Activated naive CD4-positive, alpha-beta T cell treated with anti-CD3 and anti-CD28 coated beads for 36 hours (primary cell): ENCODE measurements at places on chromosomes 5 and 9.

DNA sequence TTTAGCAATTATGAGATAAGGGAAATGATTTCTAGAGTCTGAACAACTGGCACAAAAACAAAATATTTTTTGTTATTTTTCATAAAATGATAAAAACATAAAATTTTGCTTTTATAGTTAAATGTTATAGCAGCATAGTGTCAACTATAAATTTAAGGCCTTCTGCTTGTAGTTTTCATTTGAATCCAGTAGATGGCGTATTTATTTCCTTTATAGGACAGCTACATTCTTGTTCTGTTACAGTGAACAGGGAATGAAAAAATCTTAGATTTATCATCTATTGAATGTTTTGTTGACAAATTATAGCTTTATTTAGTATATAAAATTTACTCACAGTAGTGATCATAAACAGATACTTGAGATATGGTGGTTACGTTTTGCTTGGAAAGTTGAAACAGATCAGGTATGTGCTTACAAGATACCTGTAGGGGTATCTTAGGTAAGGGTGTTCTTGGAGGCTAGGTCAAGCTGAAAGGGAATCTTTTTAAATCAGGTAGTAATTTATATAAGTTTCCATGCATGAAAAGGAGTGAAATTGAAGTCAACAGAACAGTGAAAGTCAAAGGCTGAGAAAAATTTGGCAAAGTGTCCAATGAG is 239.3 kb upstream of the GRIN3A start:
- no peak overlapping the region for H3K4me3 ChIP-seq
- H3K27me3 ChIP-seq: no peaks in the 10 kb centered on the region
- no peaks in the 10 kb centered on the region for H3K4me1 ChIP-seq
- no peak for DNase-seq
- no peak overlapping the region for H3K27ac ChIP-seq

GRCh38 chr9:8207596-8207995 is 408.0 kb upstream of the DMAC1 start:
- H3K36me3 ChIP-seq: no peaks in the 10 kb centered on the region
- no peak overlapping the region for H3K4me3 ChIP-seq
- no peak overlapping the region for H3K27ac ChIP-seq
- H3K27me3 ChIP-seq: no peaks in the 10 kb centered on the region
- peaks cover 6% of the 10 kb centered on the region for H3K4me1 ChIP-seq

- H3K4me3 ChIP-seq: no peak overlapping the region
- no peak overlapping the region for H3K27ac ChIP-seq
- no peaks in the 10 kb centered on the region for H3K4me1 ChIP-seq
These were observed 297.4 kb upstream of the TAS2R1 start for GRCh38 chr5:9927521-9927997.

DNA sequence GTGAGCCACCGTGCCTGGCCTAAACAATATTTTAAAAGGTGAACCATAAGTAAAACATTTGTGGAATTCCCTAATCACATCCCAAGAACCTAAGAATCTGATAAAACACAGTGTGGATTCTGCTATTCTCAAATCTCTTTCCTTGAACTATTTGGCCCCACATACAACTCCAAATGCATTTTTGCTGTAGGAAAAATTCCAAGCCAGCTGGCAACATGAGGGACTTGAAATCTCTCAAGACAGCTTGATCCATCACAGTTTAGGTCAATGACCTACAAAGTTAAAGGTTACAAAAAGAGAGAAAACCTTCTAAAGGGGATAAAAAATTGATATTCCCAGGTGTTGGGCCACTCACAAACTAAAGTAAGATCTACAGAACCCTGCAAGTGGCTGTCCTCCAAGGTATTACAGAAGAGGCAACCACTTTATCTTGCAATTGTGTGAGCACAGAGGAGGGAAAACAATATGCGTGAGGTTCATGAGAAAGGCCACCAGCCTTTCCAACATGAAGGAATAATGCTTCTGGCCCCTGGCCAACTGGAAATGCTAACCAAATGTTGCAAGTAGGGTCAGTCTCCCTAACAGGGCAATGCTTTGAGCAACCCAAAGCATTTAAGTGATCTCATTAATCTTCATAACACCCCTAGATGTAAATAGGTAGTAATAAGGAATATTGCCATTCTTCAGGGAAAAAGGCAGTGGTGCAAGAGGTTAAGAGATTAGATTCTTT is 221.4 kb downstream of the SEMA5A start:
- no peak overlapping the region for H3K4me3 ChIP-seq
- no peak for DNase-seq
- H3K36me3 ChIP-seq: no peaks in the 10 kb centered on the region
- H3K4me1 ChIP-seq: no peaks in the 10 kb centered on the region
- no peaks in the 10 kb centered on the region for H3K27me3 ChIP-seq
- H3K27ac ChIP-seq: no peak overlapping the region

DNA sequence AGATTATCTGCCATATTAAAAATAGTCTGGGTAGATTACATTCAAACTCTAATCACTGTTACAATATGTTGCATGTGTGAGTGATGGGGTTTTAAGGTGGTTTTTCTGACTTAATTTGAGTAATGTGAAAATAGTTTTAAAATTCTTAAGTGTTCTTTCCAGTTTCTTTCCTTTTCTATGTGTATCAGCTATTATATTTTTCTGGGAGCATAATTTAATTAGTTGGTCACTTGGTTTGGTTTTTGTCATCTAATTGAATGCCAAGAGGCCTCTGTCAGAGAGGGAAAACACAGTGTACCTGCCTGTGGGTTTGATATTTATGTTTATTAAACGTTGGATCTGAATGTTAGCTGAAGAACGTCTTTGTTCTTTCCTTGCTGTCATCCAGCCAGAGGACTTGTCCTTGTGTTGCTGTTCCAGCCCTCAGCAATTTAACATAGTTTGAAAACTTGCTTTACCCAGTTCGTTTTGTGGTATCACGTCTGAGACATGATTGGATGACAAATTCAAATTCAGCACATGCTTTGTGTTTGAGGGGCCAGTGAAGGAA is 19.5 kb downstream of the OTULIN start:
- no peaks in the 10 kb centered on the region for H3K27me3 ChIP-seq
- DNase-seq: no peak
- H3K36me3 ChIP-seq: peaks cover 46% of the 10 kb centered on the region
- peaks cover 17% of the 10 kb centered on the region for H3K4me1 ChIP-seq
- no peak overlapping the region for H3K4me3 ChIP-seq
- no peak overlapping the region for H3K27ac ChIP-seq

GRCh38 chr9:134575103-134575900 is 66.3 kb upstream of the COL5A1 start:
- H3K27ac ChIP-seq: no peak overlapping the region
- no peaks in the 10 kb centered on the region for H3K36me3 ChIP-seq
- H3K27me3 ChIP-seq: peaks cover 21% of the 10 kb centered on the region
- no peak for DNase-seq
- H3K4me1 ChIP-seq: no peaks in the 10 kb centered on the region

DNA sequence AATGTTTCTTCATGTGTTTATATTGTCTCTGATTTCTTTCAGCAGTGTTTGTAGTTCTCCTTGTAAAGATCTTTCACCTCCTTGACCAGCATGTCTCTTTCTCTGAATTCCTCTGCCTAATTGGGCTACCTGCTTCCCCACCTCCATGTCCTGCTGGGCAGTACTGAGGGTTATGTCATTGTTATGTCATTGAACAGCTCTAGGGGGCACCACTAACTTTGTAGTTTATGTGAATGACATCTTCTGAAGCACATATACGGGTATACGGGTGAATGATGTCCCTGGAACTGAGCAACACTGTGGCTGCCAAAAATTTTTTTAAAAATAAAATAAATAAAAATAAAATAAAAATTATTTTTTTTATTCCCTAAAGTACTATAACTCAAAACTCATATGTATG is 16.9 kb upstream of the SNCAIP start:
- no peaks in the 10 kb centered on the region for H3K36me3 ChIP-seq
- no peak overlapping the region for H3K27ac ChIP-seq
- DNase-seq: no peak
- peaks cover 2% of the 10 kb centered on the region for H3K27me3 ChIP-seq

DNA sequence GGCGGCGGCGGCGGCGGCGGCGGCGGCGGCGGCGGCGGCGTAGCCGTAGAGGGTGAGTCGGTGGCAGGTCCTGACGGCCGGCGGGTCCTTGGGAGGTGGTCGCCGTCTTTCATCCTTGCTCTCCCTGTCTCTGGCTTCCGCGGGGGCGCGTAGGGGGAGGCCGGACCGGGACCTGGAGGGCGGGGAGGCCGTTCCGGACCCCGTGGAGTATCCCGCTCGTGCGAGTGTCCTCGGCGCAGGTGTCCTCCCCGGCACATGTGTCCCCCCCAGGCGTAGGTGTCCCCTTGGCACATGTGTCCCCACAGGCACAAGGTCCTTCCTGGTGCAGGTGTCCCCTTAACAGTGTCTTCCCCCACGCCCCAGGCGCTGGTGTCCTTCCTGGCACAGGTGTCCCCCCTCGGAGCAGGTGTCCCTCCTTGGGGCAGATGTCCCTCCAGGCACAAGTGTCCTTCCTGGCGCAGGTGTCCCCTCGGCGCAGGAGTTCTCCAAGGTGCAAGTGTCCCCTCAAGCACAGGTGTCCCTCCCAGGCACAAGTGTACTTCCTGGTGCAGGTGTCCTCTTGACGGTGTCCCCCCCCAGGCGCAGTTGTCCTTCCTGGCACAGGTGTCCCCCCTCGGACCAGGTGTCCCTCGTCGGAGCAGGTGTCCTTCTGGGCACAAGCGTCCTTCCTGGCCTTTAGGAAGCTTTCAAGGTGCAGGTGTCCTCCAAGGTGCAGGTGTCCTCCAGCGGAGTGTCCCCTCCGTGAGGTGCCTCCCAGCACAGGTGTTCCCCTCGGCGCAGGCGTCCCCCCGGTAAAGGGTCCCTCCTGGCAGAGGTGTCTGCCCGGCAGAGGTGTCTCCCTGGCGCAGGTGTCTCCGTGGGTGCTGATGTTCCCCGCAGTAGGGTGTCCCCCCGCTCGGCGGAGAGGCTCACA is 519 bp downstream of the EXOC3 start:
- peak overlapping the region; percentile 51 for H3K27ac ChIP-seq
- no peaks in the 10 kb centered on the region for H3K27me3 ChIP-seq
- H3K4me1 ChIP-seq: peaks cover 31% of the 10 kb centered on the region
- peaks cover 19% of the 10 kb centered on the region for H3K36me3 ChIP-seq
- peak; percentile 36 for DNase-seq
- peak overlapping the region; percentile 95 for H3K4me3 ChIP-seq

GRCh38 chr9:97629156-97629555 is 4.0 kb downstream of the TSTD2 start:
- H3K4me3 ChIP-seq: no peak overlapping the region
- no peak for DNase-seq
- no peak overlapping the region for H3K27ac ChIP-seq
- peaks cover 27% of the 10 kb centered on the region for H3K4me1 ChIP-seq
- peaks cover 11% of the 10 kb centered on the region for H3K36me3 ChIP-seq

- H3K36me3 ChIP-seq: no peaks in the 10 kb centered on the region
- no peak overlapping the region for H3K27ac ChIP-seq
- no peak overlapping the region for H3K4me3 ChIP-seq
- H3K27me3 ChIP-seq: peaks cover 2% of the 10 kb centered on the region
- H3K4me1 ChIP-seq: no peaks in the 10 kb centered on the region
These were observed 92.6 kb downstream of the DPYSL3 start for GRCh38 chr5:147417135-147417813.

DNA sequence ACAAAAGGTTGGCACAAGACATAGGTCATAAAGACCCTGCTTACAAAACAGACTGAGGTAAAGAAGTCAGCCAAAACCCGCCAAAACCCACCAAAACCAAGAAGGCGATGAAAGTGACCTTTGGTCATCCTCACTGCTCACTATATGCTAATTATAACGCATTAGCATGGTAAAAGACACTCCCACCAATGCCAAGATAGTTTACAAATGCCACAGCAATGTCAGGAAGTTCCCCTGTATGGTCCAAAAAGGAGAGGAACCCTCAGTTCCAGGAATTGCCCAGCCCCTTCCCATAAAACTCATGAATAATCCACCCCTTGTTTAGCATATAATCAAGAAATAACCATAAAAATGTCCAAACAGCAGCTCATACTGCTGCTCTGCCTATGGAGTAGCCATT is 27.7 kb downstream of the MLLT3 start:
- no peak for DNase-seq
- no peak overlapping the region for H3K27ac ChIP-seq
- H3K4me3 ChIP-seq: no peak overlapping the region
- H3K36me3 ChIP-seq: peaks cover 9% of the 10 kb centered on the region
- no peaks in the 10 kb centered on the region for H3K27me3 ChIP-seq
- H3K4me1 ChIP-seq: peaks cover 55% of the 10 kb centered on the region

DNA sequence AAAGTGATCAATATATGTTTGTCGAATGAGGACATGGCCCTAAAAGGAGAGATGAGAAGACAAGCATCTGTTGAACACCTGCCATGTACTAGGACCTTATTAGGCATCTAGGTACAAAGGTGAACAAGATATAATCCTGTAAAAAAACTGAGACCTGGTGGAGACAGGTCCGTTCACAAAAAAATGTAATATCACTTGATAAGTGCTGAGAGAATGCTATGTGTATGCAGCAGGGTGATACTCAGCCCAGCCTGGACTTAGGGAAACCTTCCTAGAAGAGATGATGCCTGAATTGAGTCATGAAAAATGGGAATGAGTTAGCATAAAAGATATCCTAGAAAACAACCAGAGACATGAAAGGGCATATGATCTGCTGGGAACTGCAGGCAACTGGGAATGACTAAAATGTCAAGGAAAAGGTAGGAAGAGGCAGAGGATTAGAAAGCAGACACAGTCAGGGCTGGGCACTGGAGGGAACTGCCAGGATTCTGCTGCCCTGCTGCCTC is 108.5 kb downstream of the ADRB2 start:
- H3K4me3 ChIP-seq: no peak overlapping the region
- H3K27me3 ChIP-seq: peaks cover 4% of the 10 kb centered on the region
- H3K27ac ChIP-seq: no peak overlapping the region
- DNase-seq: no peak
- no peaks in the 10 kb centered on the region for H3K4me1 ChIP-seq

GRCh38 chr5:73827106-73827450 is 201.1 kb downstream of the ARHGEF28 start:
- peaks cover 2% of the 10 kb centered on the region for H3K27me3 ChIP-seq
- DNase-seq: no peak
- H3K4me1 ChIP-seq: no peaks in the 10 kb centered on the region
- H3K36me3 ChIP-seq: no peaks in the 10 kb centered on the region
- H3K4me3 ChIP-seq: no peak overlapping the region

DNA sequence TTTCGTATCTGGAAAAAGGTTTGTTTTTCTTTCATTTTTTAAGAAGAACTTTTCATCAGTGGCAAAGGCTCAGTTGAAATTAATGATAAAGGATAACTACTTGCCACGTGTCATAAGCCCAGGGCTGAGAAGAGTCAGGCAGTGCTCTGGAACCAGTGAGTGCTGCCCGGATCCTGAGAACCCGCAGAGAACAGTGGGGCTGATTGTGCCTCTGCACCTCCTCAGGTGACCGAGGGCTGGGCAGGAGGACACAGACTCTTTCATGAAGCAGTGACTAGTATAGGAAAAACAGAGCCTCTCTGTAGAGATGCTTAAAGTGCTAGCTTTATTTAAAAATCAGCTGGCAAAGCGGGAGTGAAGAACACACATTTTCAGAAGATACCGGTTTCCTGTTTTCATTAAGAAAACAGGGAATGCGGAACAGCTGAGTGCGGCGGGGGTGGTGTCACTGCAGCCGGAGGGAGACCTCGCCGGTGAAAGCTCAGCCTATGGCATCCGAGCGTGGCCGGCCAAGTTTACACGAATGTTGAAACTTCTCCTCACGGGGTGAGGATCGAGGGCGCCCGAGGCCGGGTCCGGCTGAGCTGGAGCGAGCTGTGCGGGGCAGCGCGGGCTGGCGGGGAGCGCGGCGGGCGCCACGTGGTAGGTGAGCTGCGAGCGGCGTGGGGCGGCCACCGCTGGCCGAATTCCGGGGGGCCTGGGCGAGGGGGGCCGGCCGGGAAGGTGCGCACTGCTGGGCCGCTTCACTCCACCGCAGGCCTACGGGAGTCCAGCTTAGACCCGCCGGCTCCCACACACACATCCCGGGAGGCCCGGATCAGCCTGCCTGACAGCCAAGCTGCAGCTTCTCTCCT is 134.7 kb upstream of the DMRT1 start:
- H3K27ac ChIP-seq: peak overlapping the region; percentile 77
- DNase-seq: peak; percentile 71
- H3K4me3 ChIP-seq: peak overlapping the region; percentile 84
- peaks cover 16% of the 10 kb centered on the region for H3K4me1 ChIP-seq
- H3K27me3 ChIP-seq: no peaks in the 10 kb centered on the region
- H3K36me3 ChIP-seq: peaks cover 7% of the 10 kb centered on the region
